ENCODE measurements at places on chromosomes 12 and 14.

- no peak for DNase-seq
Measured at GRCh38 chr14:76514213-76514998, 138.5 kb downstream of the ESRRB start.

DNA sequence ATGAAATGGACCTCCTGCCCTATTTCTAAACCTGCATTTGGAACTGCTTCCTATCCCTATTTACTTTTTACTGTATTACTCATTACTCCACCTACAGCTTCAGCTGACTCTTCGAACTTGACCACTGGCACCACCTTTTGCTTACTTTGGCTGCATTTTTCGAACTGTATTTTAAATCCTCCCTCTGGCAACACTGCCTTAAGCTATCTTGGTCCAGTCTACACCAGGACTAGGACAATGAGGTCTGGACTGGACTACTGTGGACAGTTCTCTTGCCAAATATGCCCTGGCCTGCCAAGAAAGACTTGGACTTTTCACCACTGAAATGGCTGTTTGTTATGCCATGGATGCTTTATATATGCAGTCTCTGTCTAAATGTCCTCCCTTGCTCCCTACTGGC is 328.1 kb downstream of the BTG1 start:
- no peak for DNase-seq

- DNase-seq = no peak
Measured at GRCh38 chr12:91577586-91578539, 395.2 kb upstream of the DCN start.

DNA sequence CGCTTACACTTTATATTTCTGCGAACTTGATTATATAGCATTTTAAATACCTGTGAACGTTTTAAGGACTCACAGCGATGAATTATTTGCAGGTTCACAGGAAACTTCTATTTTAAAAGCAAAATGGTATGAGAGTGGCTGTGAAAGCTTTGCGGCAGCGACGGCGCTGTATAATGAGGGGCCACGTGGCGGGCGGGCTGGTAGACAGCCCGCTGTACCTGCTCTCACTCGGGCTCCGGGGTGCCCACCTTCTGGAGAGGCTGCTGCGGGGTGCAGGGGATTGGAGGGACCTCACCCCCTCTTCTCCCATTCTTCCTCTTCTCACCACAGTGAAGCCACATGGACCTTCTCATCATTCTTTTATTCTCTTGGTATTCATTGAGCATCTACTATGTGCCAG is 164.2 kb upstream of the MYL2 start:
- no peak for DNase-seq

GRCh38 chr12:65953631-65954030 is 129.3 kb downstream of the HMGA2 start:
- no peak for DNase-seq

DNA sequence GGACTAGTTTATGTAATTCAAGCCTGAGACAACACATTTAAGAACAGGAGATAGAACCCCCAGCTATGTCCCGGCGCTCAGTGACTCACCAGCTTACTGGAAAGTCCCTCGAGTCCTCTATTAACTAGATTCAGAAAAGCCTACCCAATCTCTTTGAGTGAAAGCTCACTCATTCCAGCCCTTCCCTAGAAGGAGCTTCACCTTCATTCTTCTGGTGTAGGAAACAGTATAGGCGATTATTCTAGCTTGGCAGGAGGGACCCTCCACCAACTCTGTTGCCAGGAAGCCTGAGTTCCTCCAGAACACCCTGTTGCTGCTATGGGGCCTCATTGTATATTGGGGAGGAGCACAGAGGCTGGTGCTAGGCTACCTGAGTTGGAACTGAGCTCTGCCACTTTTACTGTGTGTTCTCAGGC is 57.2 kb upstream of the AEBP2 start:
- DNase-seq = no peak
